ENCODE measurements at places on chromosomes 11 and 22.

DNA sequence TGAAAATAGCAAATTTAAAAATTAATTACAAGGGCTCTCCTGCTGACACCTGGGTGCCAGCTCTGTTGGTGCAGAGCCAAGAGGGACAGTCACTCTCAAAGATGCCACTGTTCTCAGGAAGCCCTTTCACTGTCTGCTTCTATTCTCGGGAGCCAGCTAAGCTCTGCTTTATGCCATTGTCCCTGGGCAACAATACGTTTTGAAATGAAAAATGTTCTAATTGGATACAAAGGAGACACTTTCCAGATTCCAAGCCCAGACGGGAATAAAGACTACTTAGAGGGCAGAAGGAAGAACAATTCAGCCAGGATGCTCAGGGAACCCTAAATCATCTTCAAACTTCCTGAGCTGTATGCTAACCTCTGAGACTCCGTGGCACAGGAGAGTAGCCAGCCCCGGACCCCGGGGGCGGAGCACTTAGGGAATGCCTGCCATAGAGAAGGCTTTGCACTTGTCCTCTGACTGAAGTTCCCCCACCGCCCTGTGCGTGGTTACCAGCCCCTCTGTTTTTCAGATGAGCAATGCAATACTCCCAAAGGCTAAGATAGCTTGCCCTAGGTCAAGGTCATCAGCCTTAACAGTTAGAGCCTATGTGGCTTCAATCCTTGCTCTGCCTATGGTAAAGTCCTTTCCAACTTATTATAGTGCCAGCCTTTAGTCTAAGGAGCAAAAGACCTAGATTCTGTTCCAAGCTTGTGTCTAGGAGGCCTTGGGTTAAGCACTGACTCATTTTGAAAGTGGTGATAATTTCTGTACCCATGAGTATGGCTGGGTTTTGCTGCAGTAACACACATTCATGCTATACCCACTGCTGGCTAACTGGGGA lies 150.9 kb downstream of the CACNA1I start:
- no peak for DNase-seq

DNA sequence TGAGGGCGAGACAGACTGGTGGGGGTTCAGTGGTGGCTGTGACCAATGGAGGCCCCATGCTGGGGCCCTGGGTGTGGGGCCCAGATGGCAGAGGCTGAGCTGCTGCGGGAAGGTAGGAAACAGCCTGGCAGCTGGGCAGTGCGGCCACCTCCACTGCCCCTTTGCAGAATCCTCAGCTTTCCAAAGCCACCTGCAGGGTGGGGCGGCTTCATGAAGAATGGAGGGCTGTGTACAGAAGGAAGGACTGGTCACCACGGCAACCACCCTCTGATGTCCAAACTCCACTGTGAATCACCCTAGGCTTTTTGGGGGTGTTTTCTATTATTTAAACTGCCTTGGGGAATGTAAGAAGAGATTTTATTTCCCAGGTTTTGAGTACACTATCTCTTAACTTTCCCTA lies 166.3 kb upstream of the NAV2 start:
- DNase-seq, result no peak

GRCh38 chr22:33013531-33014162 lies 44.5 kb downstream of the SYN3 start:
- no peak for DNase-seq

GRCh38 chr11:65593518-65594414 lies 1.8 kb downstream of the KCNK7 start:
- no peak for DNase-seq

DNA sequence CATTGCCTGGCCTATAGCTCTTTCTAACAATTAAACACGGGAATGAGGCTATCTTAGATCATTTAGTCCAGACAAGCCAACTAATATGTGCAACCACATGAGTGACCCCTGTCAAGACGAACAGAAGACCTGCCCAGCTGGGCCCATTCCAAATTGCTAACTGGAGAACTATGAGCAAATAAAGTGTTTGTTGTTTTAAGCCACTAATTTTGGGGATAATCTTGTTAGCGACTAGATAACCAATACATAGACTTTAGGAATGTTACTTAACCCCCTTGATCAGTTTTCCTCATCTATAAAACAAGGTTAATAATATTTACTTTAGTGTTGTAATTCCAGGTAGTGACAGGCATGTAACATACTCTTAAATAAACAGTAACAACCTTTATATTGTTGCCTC lies 848.3 kb downstream of the METTL15 start:
- DNase-seq, result no peak
